ENCODE measurements at places on chromosomes 16 and 17.

- no peak overlapping the region for H3K27ac ChIP-seq
- no peaks in the 10 kb centered on the region for H3K27me3 ChIP-seq
- no peaks in the 10 kb centered on the region for H3K4me1 ChIP-seq
- no peaks in the 10 kb centered on the region for H3K36me3 ChIP-seq
- H3K4me3 ChIP-seq, result no peak overlapping the region
- DNase-seq, result no peak
Measured at GRCh38 chr16:78275420-78275819, 176.0 kb downstream of the WWOX start.

DNA sequence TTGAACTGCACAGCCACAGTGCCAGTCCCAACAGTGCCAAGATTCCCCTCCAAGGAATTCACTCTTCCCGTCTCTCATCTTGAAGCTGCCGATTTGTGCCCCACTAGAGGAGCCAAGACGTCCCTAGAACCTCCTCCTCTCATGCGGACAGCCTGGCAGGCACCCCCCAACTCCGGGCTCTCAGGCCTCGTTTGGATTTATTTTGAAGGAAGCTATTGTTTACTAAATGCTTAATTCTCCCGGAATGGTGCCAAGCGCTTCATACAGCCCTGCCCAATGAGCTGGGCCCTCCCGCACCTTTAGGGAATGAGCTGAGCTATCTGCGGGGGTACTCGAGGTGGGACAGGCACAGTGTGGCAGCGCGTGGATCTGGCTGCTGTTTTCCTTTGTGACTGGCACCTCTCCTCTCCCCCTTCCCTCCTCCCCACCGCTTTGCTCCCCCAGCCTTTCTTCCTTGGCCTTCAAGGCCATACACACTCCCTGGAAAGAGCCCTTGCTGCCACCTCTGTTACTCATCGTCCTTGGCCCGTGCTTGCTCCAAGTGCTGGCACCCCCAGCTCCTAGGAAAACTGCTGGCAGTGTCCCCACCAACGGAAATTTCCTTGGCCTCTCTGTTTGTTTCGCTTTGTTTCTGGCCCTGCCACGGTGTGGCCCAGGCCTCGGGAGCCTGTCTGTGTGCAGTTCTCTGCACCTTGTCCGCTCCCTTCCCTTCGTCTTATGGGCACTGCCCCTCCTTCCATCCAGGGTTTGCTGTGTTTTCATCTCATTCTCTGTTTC lies 49.9 kb upstream of the CDR2 start:
- no peaks in the 10 kb centered on the region for H3K27me3 ChIP-seq
- peak overlapping the region; percentile 53 for H3K27ac ChIP-seq
- DNase-seq, result peak; percentile 42
- peaks cover 4% of the 10 kb centered on the region for H3K36me3 ChIP-seq
- H3K4me3 ChIP-seq, result no peak overlapping the region
- no peaks in the 10 kb centered on the region for H3K4me1 ChIP-seq

GRCh38 chr17:58985971-58986370 lies 120.7 kb downstream of the TRIM37 start:
- no peaks in the 10 kb centered on the region for H3K4me1 ChIP-seq
- H3K27me3 ChIP-seq, result no peaks in the 10 kb centered on the region
- DNase-seq, result no peak

DNA sequence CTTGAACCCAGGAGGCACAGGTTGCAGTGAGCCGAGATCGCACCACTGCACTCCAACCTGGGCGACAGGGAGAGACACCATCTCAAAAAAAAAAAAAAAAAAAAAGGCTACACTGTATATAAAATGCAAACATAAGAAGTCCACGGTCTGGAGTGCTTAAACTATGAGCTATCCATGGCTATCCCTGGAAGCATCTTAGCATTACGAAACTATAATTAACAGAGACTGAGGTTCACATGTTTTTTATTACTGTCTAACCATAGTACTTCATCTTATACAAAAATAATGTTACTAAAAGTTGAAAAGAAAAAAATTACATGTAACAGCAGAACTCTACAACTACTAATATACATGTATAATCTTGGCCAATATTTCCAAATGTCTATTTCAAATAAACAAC lies 32.8 kb downstream of the HELZ start:
- peaks cover 43% of the 10 kb centered on the region for H3K4me1 ChIP-seq
- H3K36me3 ChIP-seq, result no peaks in the 10 kb centered on the region
- H3K27me3 ChIP-seq, result no peaks in the 10 kb centered on the region
- peak overlapping the region; percentile 28 for H3K27ac ChIP-seq

GRCh38 chr17:5769593-5770354 lies 185.5 kb upstream of the NLRP1 start:
- no peaks in the 10 kb centered on the region for H3K4me1 ChIP-seq
- H3K36me3 ChIP-seq, result no peaks in the 10 kb centered on the region
- H3K4me3 ChIP-seq, result no peak overlapping the region
- no peak overlapping the region for H3K27ac ChIP-seq
- no peak for DNase-seq

Data from right lobe of liver (tissue), 6 donors.